ENCODE measurements at places on chromosomes 2 and 18. TPM values are rescaled to one million over a fixed set of nuclear protein-coding genes. Genes with fewer than 3 reads are reported as not detected.

The ADGRF3 gene
- 0.72 TPM for total RNA-seq

DNA sequence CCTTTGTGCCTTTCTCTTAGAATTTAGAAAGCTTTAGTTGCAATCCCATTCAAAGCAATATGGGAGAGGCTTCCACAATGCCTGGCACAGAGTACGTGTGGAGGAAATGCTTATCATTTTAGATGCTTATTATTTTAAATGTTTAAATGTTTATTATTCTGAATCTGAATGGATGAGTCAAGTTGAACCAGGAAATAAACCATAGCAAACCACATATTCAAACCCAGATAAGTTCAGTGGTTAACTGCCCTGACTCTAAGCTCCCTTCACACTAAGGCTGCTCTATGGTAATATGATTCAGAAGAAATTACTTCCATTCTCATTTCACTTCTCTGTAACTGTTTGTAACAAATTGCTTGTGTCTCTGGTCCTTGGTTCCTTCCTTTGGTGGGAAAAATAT lies 5.2 kb upstream of the PPP4R1 start:
- H3K27me3 ChIP-seq = no peaks in the 10 kb centered on the region
- DNase-seq = no peak
- no peak overlapping the region for H3K4me3 ChIP-seq
- H3K27ac ChIP-seq = no peak overlapping the region
- no peaks in the 10 kb centered on the region for H3K36me3 ChIP-seq

GRCh38 chr2:222399038-222399783 lies 25.1 kb upstream of the SGPP2 start:
- no peaks in the 10 kb centered on the region for H3K27me3 ChIP-seq
- no peaks in the 10 kb centered on the region for H3K36me3 ChIP-seq
- H3K4me3 ChIP-seq = no peak overlapping the region
- H3K4me1 ChIP-seq = peaks cover 9% of the 10 kb centered on the region

DNA sequence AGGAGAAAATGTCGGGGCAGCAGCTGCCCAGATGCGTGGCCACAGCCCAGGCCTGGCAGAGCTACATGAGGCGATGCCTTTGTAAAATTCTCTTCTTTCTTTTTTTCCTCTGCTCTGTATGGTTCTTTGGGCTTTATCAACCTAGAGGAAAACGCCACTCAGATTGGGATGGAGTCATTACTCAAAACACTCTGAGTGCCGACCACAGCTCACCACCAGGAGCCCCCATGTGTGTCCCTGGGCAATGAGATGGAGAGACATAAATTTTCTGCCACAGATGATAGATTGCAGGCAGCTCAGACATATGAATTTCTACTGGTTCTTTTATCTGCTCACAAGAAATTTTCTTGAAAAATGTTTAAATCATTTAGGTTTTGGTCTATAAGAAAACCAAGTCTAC lies 56.0 kb downstream of the PARD6G start:
- H3K27me3 ChIP-seq = no peaks in the 10 kb centered on the region
- H3K36me3 ChIP-seq = no peaks in the 10 kb centered on the region
- no peak for DNase-seq
- no peaks in the 10 kb centered on the region for H3K4me1 ChIP-seq
- no peak overlapping the region for H3K4me3 ChIP-seq

GRCh38 chr2:161580021-161580420 lies 44.2 kb upstream of the SLC4A10 start:
- no peaks in the 10 kb centered on the region for H3K4me1 ChIP-seq
- no peak for DNase-seq
- no peak overlapping the region for H3K27ac ChIP-seq
- no peaks in the 10 kb centered on the region for H3K36me3 ChIP-seq
